D341Med (cell line): ENCODE measurements at places on chromosomes 3 and 15.

DNA sequence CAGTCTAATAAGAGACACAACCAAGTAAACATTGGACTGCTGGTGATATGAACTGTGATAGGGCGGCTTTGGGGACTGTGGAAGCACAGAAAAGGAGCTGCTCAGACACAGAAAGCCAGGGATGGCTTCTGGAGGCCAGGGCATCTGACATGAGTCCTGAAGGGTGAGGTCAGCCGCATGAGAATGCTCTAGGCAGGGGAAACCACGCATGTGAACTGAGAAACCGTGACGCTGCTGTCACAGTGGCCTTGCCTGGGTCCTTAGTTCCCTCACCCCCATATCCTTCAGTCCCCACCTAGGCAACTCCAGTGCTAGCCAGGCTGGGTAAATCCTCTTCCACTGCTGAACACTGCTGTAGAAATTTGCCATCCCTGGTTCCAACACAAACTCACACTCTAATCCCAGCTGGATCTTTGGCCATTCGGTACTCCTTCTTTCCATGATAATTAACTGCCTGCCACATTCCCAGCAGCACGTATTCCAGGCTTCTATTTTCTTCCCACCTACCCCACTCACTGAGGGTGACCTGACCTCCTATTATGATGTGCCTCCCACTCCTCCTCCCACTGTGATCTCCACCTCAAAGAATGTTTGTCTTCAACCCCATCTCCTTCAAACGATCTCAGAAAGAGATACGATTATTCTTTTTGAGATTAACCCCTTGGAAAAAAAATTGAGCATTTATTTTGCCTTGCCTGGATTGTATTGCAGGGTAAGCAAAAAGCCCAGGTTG, 31.4 kb downstream of the CRYGS start:
- DNase-seq, result no peak

GRCh38 chr3:15318661-15319060, 13.7 kb downstream of the SH3BP5 start:
- no peak for DNase-seq

DNA sequence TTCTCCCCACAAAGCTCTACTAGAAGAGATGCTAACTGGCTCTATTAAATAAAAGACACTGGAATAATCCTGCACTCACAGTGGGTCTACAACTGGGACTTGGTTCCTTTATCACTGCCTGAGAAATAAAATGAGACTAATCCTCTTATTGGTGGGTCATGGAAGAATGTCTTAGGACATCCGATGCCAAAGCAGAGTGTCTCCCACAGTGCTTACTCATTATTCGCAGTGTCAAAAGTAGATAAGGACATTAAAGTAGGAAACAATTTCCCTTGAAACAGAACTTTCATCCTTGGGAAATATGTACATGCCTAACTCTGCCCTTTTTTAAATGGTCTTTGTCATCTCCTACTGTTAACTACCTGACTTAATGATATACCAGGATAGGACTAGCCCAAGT, 71.5 kb downstream of the GSK3B start:
- no peak for DNase-seq

- DNase-seq, result no peak
Measured at GRCh38 chr3:13346481-13347389, 73.4 kb downstream of the NUP210 start.

DNA sequence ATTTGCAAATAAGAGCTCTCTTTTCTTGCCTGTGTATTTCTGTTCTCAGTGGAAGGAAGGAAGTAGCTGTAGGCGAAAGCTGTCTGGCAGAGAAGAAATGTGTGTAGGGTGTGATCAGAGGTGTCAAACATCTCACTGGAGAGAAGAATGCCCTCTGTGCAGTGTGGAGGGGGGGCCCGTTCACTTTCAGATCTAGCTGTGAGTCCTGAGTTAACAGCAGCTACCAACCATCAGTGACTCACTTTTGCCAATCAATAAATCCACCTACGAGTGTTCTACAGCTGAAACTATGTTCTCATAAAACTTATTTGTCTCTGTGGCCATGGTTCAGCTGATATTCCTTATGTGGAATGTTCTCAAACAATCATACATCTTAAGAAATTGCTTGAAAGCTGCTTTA, 103.7 kb downstream of the FRMD4B start:
- no peak for DNase-seq

DNA sequence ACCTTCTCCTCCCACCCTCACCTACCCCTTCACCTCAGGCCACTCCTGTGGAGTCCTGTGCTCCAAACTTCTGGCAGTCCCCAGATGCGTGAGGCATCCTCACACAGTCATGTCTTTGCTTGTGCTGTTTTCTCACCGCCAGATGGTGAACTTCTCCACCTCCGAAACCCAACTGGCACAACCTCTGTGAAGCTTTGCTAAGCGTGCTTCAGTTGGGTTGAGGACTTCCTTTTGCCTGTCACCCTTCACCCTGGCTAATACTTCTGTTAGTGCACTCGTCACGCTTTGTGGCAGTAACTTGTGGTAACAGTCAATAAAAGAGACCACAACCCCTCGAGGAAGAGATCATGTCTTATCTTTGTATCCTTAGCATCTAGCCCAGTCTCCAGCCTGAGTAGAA, 42.0 kb upstream of the SKOR1 start:
- no peak for DNase-seq
